ENCODE measurements at places on chromosomes 7 and 10.

DNA sequence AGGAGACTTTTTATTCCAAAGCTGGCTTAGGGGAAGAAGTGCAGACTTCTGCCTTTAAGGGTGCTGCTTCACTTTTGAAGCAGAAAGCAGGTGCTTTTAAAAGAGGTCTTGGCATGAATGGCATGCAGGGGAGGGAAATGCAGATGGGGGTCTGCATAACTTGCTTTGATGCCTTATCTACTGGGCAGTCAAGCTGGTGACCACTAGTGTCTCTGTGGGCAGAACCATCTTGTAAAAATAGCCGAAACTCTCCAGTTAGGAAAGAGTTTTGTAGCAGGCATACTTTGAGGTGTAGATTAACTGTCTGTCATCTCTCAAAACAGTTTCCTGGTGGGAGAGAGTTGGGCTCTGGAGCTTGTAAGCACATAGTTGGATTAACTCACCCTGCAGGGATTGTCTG, 9.9 kb upstream of the CTNNA3 start:
- peaks cover 12% of the 10 kb centered on the region for H3K27me3 ChIP-seq
- no peak for DNase-seq
- H3K36me3 ChIP-seq, result peaks cover 5% of the 10 kb centered on the region
- no peak overlapping the region for H3K27ac ChIP-seq
- H3K4me1 ChIP-seq, result no peaks in the 10 kb centered on the region

DNA sequence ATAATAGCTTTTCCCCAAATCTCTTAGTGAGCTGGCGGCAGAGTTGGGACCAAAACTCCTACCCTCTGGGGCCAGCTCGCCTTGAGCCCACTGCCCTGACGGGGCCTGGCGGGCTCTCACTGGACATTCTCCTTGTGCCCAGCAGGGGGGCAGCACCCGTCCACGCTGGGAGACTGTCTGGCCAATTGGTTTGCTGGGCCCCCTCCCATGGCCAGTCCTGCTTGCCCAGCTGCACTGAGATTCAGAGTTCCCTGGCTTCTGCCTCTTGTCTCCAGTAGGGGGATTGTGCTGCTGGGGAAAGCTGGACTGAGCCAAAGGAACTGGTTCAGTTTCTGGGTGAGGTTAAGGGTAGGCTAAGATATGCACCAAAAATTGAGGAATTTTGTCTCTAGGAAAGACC, 59.8 kb downstream of the RAMP3 start:
- H3K36me3 ChIP-seq, result no peaks in the 10 kb centered on the region
- H3K4me3 ChIP-seq, result no peak overlapping the region
- peaks cover 51% of the 10 kb centered on the region for H3K27me3 ChIP-seq
- no peak overlapping the region for H3K27ac ChIP-seq

DNA sequence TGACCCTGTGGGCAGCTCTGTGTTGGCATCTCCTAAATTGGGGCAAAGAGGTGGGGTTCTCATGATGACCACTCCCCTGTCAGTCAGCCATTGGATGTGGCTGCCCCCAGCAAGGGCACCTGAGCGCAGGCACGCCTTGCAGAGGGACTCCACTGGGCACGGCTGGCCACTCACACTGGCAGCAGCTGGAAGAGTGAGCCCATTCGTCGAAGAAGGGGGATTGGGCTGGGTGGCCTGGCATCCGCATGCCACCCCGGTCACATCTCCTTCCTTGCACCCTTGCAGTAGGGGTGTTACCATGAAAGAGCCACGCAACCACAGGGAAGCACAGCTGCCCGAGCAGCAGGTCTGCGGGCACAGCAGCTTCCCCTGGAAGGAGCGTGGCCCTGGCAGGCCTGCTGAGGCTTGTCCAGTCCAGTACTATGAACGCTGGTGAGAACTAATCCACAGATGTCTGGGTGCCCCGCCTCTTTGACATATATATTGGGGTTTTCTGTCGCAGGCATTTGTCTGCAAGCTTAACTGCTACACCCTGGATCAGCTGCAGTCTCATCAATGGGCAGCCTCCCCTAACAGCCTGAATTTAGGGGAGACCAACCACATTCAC, 25.7 kb upstream of the GRB10 start:
- H3K27me3 ChIP-seq, result no peaks in the 10 kb centered on the region
- H3K27ac ChIP-seq, result no peak overlapping the region
- DNase-seq, result no peak
- H3K4me1 ChIP-seq, result peaks cover 15% of the 10 kb centered on the region

DNA sequence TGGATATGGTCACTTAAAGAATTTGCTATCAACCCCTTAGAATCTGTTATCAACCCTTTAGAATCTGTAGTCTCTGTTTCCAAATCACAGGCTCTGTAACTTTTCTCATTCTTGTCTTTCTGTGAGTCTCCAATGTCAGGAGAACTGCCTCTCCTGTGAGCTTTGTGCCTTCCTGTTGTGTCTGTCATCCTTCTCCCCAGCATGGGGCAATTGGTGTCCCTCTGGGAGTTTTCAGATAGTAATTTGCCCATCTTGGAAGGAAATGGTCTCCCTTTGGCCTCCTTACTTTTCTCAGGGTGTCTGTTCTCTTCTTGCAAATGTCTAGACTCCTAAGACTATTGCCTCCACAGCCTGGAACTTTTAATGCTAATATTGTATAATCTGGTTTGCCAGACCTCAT, 521.9 kb downstream of the NRG3 start:
- H3K27me3 ChIP-seq, result no peaks in the 10 kb centered on the region
- no peaks in the 10 kb centered on the region for H3K36me3 ChIP-seq
- no peak overlapping the region for H3K4me3 ChIP-seq
- no peak for DNase-seq

- no peak for DNase-seq
- H3K4me3 ChIP-seq, result no peak overlapping the region
- H3K4me1 ChIP-seq, result peaks cover under 1% of the 10 kb centered on the region
- no peaks in the 10 kb centered on the region for H3K27me3 ChIP-seq
Observed at GRCh38 chr10:1094112-1095057, 38.2 kb downstream of the WDR37 start.

DNA sequence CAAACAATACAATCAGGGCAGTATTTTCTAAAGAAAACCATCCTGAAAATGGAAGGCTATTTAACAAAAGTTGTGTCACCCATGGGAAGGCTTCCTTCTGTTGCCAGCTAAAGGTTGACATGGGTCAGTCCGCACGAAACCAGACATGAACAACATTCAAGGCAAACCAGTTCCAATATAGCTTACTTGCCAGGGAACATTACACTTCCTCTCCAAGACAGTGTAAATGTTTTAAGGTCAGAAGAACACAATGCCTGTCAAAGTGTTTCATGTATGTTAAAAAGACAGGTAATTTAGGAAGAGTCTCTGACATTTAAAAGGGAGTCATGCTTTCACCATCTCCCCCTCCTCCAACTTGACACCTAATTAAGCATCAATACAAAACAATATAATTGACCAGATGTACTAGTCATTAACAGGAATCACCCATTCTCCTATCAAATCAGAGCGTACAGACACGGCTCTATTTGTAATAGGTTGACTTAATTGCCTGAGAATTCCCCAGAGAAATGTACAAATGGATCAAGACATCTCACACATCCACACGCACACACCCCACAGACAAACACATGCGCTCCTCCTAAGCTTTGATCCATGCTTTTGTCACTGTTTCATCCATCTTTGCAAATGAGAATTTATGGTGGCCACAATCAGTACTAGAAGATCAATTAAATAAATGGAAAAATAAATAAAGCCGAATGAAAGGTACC, 69.5 kb downstream of the CACNA2D1 start:
- DNase-seq, result no peak
- no peaks in the 10 kb centered on the region for H3K4me1 ChIP-seq
- H3K27me3 ChIP-seq, result no peaks in the 10 kb centered on the region
- H3K27ac ChIP-seq, result no peak overlapping the region
- no peak overlapping the region for H3K4me3 ChIP-seq
- H3K36me3 ChIP-seq, result no peaks in the 10 kb centered on the region

GRCh38 chr10:77798940-77799339, 127.6 kb downstream of the DLG5 start:
- H3K36me3 ChIP-seq, result no peaks in the 10 kb centered on the region
- H3K4me3 ChIP-seq, result no peak overlapping the region
- DNase-seq, result no peak
